SHP77 treated with DMSO at 0.1 percent for 48 hours (cell line): ENCODE measurements at places on chromosomes 11 and 22.

DNA sequence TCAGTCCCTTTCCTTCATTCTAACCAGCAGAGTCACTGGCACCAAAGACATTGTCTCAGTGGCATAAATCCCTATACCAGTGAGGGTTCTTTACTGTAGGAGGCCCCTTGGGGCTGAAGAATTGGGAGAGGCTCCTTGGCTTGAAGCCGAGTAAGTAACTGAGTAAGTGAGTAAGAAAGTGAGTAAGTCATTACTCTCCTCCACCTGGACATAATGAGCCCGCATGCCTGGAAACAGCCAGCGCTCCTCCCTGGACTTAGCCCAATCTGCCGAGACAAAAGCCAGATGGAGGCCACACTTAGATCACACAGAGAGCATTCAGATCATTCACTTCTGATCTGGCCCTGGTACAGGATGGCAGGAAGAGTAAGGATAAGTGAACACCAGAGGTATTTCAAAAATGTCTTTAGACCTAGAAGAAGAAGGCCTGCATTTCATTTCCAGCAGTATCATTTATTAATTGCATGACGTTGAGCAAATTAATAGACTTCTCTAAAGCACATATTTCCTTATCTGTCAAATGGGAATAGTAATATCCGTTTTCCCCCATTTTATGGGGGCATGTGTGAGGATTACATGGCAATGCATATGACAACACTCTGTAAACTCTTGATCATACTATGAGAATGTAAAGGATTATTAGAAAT is 8.2 kb upstream of the MICAL3 start:
- DNase-seq: no peak

DNA sequence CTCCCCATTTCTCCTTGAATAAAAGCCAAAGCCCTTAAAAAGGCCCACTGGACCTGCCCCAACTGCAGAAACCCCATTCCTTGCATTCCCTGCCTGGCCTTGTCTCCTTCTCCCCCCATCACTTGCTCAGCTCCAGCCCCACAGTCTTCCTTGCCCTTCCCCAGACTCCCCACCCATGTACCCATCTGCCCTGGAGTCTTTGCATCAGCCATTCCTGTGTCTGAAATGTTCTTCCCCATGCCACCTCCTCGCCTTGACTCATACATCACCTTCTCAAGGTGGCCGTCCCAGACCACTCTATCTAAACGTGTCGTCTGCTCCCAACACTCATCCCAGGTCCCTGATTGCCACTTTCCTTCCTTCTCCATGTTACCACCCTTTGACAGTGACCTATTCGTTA is 77.4 kb upstream of the SHANK2 start:
- no peak for DNase-seq

DNA sequence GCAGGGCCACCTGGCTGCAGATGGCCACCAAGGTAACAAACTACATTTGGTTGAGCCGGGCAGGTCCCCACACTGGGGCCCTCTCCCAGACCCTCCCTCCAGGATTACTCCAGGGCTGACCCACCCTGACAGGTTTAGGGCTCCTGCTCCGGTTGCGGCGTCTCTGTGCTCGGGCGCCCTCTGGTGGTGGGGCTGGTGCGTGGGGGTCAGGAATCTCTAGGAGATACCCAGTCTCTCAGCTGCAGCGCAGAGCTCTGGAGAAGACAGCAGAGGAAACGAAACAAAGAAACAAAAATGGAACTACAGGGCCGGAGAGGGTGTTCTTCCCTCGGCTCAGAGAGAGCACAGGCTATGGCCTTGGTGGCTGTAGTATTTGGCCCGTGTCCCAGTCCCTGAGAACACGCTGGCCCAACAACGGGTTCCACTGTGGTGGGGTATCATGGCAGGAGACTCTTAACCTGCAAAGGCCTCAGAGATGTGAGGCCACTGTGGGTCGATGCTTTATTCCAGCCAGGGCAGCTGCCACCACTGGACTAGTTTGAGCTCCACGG is 2.4 kb downstream of the C11orf96 start:
- DNase-seq: no peak

GRCh38 chr11:11966354-11966741 is 42.1 kb downstream of the DKK3 start:
- DNase-seq: no peak

GRCh38 chr22:28560046-28560742 is 119.4 kb downstream of the TTC28 start:
- no peak for DNase-seq

GRCh38 chr11:112628676-112629075 is 332.5 kb upstream of the NCAM1 start:
- no peak for DNase-seq

DNA sequence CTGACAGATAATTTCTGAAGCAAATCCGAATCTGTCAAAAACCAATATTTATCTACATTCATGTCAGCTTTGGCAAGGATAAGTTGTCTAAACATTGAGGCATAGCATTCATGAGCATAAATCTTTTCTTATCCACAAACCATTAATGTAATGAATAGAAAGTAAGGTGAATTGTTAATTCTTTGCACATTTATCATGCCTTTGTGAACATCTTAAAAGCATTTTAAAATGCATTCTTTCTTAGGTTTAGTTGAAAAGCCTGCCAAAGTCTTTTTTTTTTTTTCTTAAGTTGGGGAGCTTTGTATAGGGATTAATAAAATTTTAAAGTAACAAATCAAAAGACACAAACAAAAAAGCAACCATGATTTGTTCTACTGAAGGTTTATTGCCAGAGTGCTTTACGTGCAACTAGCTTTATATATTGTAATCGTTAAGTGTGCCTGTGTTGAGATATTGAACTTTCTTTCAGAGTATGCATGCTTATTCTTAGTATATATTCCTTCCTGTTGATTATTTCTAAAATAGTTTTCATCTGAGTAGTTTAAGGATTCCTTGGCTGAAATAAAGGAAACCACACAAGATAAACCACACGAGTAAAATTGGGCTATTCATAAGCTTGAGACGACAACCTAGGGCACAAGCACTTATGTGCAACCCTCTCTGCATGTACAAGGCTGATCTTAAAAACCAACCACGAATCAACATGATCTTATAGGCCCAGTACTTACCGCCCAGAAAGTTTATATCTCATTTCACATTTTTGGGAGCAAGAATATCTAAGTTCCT is 1110.9 kb upstream of the CNTN5 start:
- DNase-seq: no peak

GRCh38 chr11:57480409-57481137 is 20.2 kb downstream of the RTN4RL2 start:
- DNase-seq: no peak

DNA sequence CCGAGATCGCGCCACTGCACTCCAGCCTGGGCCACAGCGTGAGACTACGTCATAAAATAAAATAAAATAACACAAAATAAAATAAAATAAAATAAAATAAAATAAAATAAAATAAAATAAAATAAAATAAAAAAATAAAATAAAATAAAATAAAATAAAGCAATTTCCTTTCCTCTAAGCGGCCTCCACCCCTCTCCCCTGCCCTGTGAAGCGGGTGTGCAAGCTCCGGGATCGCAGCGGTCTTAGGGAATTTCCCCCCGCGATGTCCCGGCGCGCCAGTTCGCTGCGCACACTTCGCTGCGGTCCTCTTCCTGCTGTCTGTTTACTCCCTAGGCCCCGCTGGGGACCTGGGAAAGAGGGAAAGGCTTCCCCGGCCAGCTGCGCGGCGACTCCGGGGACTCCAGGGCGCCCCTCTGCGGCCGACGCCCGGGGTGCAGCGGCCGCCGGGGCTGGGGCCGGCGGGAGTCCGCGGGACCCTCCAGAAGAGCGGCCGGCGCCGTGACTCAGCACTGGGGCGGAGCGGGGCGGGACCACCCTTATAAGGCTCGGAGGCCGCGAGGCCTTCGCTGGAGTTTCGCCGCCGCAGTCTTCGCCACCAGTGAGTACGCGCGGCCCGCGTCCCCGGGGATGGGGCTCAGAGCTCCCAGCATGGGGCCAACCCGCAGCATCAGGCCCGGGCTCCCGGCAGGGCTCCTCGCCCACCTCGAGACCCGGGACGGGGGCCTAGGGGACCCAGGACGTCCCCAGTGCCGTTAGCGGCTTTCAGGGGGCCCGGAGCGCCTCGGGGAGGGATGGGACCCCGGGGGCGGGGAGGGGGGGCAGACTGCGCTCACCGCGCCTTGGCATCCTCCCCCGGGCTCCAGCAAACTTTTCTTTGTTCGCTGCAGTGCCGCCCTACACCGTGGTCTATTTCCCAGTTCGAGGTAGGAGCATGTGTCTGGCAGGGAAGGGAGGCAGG is at the start of gene GSTP1:
Gene GSTP1, plus strand, starts transcription at position 566 of the 958 bp plus-strand sequence. Its CDS starts 32 bp downstream, at position 598.
- peak; percentile 78 for DNase-seq

DNA sequence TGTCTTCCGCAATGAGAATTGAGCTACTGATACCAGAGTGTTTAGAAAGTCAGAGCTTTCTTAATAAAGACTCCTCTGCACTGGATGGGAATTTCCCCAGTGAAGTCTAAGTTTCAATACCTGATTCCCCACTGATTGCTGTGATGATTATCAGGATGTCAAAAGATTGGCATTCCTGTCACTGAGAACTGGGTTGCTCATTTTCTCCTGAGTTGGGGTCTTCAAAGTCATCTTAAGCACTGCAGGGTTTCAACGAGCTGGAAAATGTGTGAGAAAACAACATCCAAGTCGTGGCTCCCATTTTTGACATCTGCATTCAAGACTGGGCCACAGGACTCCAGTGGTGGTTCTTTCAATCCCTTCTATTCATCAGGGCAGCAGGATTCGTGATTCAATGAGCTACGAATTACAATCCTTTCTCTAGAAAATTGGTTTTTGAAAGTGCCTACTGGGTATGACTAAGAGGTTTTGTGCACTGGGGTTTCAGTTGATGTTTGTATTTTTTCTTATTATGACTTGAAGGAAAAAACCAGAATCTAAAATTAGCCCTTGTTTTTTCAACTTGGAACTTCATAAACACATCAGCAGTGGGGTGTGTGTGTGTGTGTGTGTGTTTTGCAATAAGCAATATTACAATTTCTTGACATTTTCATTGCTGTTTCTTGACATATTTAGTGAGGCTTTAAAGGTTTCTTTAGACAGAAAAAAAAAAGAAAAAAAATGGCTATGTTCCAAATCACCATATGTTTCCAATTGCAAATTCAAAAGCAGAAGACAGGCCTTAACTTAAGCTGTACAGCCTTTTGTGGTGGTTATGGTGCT is 233.0 kb downstream of the FAM76B start:
- DNase-seq: no peak

DNA sequence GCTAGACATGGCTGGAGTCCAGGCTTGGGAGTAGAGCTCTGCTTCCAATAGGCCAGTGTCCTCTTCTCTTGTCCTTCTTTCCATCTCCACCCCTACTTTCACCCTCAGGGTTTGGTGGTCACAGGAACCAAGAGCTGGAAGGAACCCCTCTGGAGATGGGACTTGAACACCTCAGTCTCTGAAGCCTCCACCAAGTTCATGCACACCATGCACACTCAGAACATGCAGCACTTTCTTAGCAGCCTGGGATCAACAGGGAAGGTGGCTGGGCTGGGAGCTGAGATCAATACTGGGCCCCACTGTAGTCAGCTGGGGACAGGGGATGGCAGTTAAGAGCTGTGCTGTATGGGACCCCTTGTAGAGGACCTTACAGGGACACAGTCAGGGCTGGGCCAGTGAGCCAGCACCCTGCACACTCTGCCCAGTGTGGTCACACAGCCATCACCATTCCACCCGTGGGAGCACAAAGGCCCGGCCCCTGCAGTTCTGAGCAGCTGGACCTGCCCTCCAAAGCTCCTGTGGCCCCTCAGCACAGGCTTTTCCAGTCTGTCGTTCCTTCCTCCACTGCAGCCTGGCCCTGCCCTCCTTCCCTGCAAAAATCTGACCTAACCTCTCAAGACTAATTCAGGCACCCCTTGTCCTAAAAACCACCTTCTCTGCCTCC is 47.7 kb downstream of the GAB4 start:
- DNase-seq: no peak

- DNase-seq: no peak
Measured at GRCh38 chr11:69861901-69862300, 42.7 kb upstream of the FGF3 start.

DNA sequence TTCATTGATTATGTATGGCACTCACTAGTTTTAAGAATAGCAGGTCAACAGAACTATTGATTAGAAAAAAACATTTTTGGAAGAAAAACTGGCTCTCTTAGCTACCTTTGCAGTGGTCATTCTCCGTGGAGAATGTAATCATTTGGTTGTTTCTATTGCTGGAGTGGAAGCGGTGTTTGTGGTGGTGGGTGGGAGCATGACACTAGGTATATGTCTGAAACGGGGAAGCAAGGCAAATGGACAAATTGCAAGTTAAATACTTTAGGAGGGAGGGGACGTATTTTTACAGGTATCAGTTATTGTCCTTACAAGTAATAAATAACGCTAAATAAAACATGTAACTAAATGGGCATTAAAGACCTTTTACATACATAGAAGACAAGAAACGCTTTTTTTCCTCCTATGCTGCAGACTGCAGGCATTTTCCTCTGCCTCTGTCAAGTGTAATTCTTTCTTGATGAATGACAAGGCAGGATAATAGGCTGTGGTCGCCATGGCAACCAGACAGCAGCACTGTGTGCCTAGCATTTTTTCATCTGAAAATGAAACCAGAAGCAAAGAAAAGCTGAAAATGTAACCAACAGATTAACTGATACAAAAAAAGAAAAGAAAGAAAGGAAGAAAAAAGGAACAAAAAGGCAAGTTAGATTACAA is 46.2 kb downstream of the BLID start:
- DNase-seq: no peak

DNA sequence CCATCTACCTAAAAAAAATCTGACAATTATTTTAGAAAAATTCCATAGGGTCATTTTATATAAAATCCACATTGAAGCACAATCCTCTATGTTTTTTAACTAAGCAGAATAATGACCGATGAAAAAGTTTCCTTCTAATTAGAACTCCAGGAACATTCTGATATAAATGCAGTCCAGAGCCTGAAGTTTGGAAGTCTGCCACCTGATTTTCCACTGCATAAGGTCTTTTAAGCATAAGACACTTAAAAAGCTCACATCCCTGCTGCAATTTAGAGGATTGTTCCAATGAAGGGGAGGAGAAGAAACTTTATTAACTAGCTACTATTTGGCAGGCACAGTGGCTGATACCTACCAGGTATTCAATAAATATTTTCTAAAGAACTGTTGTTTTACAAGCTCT is 570.3 kb upstream of the ANO5 start:
- DNase-seq: no peak

- no peak for DNase-seq
Measured at GRCh38 chr22:38304526-38304925, 12.7 kb downstream of the CSNK1E start.

DNA sequence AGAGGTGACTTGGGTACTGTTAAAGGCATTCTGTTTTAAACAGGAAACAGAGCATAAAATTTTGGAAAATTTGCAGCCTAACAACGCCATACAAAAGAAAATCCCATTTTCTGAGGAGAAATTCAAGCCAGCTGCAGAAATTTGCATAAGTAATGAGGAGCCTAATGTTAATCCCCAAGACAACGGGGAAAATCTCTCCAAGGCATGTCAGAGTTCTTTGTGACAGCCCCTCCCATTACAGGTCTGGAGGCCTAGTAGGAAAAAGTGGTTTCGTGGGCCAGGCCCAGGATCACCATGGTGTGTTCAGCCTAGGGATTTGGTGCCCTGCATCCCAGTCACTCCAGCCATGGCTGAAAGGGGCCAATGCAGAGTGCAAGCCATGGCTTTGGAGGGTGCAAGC is 1333.1 kb upstream of the TENM4 start:
- no peak for DNase-seq
